ENCODE measurements at places on chromosomes 12 and 14. TPM values are rescaled to one million over a fixed set of nuclear protein-coding genes. Genes with fewer than 3 reads are reported as not detected.

The TMEM63C gene
- total RNA-seq, result 6.4 TPM

GRCh38 chr12:67721248-67721647, 72.7 kb downstream of the DYRK2 start:
- no peaks in the 10 kb centered on the region for H3K27me3 ChIP-seq
- H3K36me3 ChIP-seq, result no peaks in the 10 kb centered on the region
- DNase-seq, result no peak
- H3K4me3 ChIP-seq, result no peak overlapping the region

- no peak overlapping the region for H3K4me3 ChIP-seq
- peaks cover 8% of the 10 kb centered on the region for H3K4me1 ChIP-seq
- H3K36me3 ChIP-seq, result no peaks in the 10 kb centered on the region
- no peak overlapping the region for H3K27ac ChIP-seq
Measured at GRCh38 chr12:79203058-79203647, 338.6 kb downstream of the SYT1 start.

GRCh38 chr12:50515587-50515986, 10.8 kb downstream of the DIP2B start:
- H3K36me3 ChIP-seq, result no peaks in the 10 kb centered on the region
- peaks cover 7% of the 10 kb centered on the region for H3K4me1 ChIP-seq
- no peak overlapping the region for H3K4me3 ChIP-seq
- DNase-seq, result no peak
- H3K27me3 ChIP-seq, result no peaks in the 10 kb centered on the region

DNA sequence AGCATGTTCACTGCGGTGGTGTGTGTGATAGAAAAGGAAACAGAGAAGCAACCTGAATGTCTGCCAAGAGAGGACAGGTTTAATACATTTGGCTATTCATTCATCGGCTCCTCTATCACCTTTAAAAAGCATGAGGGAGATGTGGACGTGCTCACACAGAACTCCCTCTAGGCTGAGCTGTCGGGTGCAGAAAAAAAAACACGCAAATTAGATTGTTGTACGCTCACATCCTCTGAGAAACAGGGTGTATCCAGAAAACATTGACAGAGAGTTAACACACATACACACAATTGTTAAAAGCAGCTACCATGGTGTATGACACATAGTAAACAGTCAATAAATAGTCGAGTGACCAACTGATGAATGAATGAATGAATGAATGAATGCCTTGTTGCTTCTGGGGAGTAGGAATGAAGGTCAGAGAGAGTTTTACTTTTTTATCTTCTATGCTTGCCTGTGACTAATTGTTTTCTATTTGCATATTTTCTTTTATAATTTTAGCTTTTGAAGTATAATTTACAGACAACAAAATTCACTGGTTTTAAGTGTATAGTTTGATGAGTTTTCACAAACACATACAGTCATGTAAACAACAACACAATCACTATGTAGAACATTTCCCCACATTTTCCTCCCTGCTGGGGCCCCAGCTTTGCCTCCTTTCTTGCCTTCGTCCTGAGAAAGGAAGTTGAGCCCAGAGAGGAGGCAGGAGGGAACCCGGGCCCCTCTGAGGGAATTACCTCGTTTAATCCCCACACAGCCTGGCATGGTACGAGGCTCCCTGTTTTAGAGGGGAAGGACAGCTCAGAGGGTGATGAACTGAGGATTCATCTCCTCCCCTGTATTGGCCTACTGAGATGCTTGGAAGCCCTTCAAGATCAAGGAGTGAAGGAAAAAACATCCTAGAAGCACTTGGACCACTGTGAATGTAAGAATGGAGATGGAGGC, 19.7 kb upstream of the FAM222A start:
- H3K27ac ChIP-seq, result no peak overlapping the region
- H3K27me3 ChIP-seq, result no peaks in the 10 kb centered on the region
- no peaks in the 10 kb centered on the region for H3K36me3 ChIP-seq
- DNase-seq, result no peak
- no peak overlapping the region for H3K4me3 ChIP-seq

DNA sequence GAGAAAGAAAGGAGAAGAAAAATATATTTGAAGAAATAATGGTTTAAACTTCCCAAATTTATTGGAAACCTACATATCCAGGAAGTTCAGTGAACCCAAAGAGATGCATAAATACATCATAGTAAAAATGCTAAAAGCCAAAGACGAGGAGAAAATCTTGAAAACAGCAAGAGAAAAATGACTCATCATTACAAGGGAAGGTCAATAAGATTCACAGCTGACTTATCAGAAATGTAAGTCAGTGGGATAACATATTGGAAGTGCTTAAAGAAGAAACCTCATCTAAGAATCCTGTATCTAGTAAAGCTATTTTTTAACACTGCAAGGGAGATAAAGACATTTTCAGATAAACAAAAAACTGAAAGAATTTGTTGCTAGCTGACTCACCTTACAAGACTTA, 19.9 kb downstream of the RIC8B start:
- no peaks in the 10 kb centered on the region for H3K4me1 ChIP-seq
- peaks cover 7% of the 10 kb centered on the region for H3K36me3 ChIP-seq
- no peak overlapping the region for H3K27ac ChIP-seq
- DNase-seq, result no peak
- no peak overlapping the region for H3K4me3 ChIP-seq
- no peaks in the 10 kb centered on the region for H3K27me3 ChIP-seq

The TRAFD1 gene
- 35.6 TPM for total RNA-seq

- H3K27me3 ChIP-seq, result peaks cover 85% of the 10 kb centered on the region
- DNase-seq, result peak; percentile 61
- H3K4me3 ChIP-seq, result peak overlapping the region; percentile 71
- no peak overlapping the region for H3K27ac ChIP-seq
- H3K4me1 ChIP-seq, result peaks cover 54% of the 10 kb centered on the region
Measured at GRCh38 chr12:1630133-1630826, 1.2 kb downstream of the WNT5B start.

DNA sequence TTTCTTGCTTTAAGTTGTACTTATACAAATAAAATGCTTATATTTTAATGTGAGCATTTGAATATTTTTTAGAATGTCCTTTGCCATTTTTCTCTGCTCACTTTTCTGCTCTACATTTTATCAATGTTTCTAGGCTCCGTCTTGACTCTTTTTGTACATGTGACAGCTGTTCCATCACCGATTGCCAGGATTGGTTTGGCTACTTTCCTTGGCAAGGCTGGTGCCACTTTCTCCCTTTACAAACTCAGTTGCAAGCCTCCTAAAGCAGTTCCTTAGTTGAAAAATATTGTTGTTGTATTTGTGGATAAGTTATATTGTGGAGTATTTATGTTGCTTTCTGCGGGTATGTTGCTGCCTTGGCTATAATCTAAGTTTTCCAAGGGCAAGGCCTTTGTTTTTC, 63.4 kb downstream of the DACT1 start:
- no peaks in the 10 kb centered on the region for H3K36me3 ChIP-seq
- DNase-seq, result no peak
- H3K27ac ChIP-seq, result no peak overlapping the region
- peaks cover 11% of the 10 kb centered on the region for H3K4me1 ChIP-seq
- no peak overlapping the region for H3K4me3 ChIP-seq

DNA sequence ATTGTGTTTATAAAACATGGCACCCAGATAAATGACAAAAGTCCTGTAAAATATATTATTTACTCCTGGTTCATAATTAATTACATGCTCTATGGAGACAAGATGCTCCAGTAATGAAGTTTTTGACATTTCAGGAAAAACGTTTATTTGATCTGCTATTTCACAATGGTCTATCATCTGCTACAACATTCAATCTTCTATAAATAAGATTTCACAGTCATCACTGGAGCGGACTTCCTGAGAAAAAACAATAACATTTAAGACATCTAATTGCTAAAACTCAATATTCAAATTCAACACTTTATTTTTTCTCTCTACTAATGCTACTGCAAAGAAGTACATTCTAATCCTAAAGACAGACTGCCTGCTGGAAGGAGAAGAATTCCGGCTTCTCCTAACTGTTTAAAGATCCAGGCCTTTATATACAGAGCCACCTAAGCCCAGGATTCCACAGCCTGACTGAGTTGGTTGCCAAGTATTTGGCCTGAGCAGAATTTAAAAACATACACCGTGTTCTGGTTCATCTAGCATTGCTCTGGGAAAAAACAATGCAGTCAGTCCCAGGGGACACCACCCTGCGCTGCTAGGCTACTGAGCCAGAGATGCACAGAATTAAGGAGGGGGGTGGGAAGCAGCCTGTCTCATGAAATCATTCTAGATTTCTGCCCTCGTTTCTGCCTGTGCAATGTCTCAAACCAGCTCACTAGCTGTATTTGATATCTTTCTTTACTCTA, 58.0 kb downstream of the TMTC1 start:
- no peaks in the 10 kb centered on the region for H3K27me3 ChIP-seq
- H3K4me1 ChIP-seq, result no peaks in the 10 kb centered on the region

GRCh38 chr12:65524666-65525065, 246.2 kb downstream of the MSRB3 start:
- no peaks in the 10 kb centered on the region for H3K36me3 ChIP-seq
- no peak for DNase-seq
- no peaks in the 10 kb centered on the region for H3K4me1 ChIP-seq
- H3K27ac ChIP-seq, result no peak overlapping the region
- H3K27me3 ChIP-seq, result no peaks in the 10 kb centered on the region

- H3K36me3 ChIP-seq, result no peaks in the 10 kb centered on the region
- H3K4me1 ChIP-seq, result no peaks in the 10 kb centered on the region
- H3K27me3 ChIP-seq, result no peaks in the 10 kb centered on the region
- no peak overlapping the region for H3K4me3 ChIP-seq
Measured at GRCh38 chr14:38387821-38388220, 131.9 kb upstream of the CLEC14A start.

The ITGB7 gene
- not detected for total RNA-seq

The CLECL1 gene
- total RNA-seq, result not detected

DNA sequence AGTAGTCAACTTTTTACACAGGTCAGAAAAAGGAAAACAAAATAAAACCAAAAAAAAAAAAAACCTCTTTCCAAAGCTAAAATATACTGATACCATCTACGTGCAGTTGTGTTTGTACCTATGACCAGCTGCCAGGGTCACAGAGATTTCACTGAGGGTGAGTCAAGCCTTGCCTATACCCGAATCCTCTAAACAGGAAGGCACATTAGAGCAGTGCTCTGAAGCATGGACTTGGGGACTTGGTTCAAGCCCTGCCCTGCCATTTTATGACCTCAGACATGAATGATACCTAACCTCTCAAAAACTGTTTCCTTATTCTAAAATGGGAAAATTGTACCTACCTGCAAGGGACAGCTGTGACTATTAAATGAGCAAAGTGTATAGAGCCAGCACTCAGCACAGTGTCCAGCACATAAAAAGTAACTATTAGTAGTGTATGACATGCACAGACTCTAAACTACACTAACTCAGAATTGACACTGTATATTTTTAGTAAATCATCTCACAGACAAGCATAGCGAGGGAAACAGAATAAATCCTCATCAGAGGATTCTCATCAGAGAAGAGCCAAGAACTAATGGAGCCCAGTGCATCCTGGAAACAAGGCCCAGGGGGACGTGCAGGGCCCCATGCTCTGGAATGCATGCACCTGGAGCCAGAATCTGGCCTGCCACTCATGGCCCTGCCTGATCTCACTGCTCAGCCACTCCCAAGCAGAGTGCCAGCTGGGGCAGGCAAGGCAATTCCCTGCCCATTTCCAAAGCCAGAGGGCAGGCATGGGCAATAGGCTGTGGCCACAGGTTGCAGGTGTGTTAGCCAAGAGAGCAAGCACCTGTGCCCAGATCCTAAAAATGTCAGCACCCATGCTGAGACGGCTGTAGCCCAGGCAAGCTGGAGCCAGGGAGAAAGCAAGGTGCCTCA, 57.0 kb downstream of the NT5DC3 start:
- H3K36me3 ChIP-seq, result no peaks in the 10 kb centered on the region
- no peak for DNase-seq
- no peak overlapping the region for H3K4me3 ChIP-seq

The MAP1LC3B2 gene
- 0.54 TPM for total RNA-seq

The C1QL4 gene
- total RNA-seq, result 0.12 TPM

The PIWIL1 gene
- not detected for total RNA-seq

GRCh38 chr14:69424149-69424923, 25.8 kb downstream of the SLC39A9 start:
- peaks cover 6% of the 10 kb centered on the region for H3K36me3 ChIP-seq
- no peak overlapping the region for H3K4me3 ChIP-seq
- no peak overlapping the region for H3K27ac ChIP-seq
- no peaks in the 10 kb centered on the region for H3K4me1 ChIP-seq
- no peaks in the 10 kb centered on the region for H3K27me3 ChIP-seq
- DNase-seq, result no peak

The USP44 gene
- 248 TPM for total RNA-seq

The C12orf50 gene
- total RNA-seq, result 0.03 TPM

The HSPB8 gene
- 4.7 TPM for total RNA-seq

GRCh38 chr14:92747701-92748258, 647 bp downstream of the LGMN start:
- peaks cover 3% of the 10 kb centered on the region for H3K27me3 ChIP-seq
- H3K27ac ChIP-seq, result no peak overlapping the region
- peak overlapping the region; percentile 91 for H3K4me3 ChIP-seq

DNA sequence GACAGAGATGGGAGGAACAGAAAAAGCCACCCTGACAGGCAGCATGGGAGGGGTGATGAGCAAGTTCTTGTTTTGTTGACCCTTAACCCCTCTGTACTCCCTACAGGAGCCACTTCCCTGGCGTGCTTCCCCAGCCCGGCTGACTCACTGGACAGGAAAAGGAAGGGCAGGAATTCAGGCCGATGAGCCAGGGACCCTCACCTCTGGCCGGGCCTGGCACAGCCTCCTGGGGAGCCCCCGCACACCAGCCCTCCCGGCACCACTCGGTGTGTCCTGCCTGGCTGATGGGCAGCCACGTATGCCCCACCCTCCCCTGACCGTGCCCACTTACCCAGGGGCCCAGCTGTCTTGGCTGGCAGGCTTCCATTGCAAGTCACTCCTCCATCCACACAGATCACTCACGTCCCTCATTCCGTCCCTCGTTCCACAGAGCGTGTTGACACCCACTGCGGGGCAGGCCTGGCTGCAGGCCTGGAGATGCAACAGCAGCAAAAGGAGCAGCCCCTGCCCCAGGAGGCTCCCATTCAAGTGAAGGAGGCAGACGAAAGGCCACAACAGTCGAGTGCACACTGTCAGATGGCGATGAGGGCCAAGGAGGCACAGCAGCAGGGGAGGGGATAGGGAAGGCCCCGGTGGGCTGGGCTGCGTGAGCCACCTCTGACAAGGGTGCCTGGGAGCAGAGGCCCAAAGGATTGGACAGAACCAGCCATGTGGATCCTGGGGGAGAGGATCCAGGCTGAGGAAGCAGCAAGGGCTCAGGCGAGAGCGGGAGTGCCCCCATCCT, 19.7 kb upstream of the CD9 start:
- H3K36me3 ChIP-seq, result no peaks in the 10 kb centered on the region
- peaks cover 10% of the 10 kb centered on the region for H3K4me1 ChIP-seq
- no peak overlapping the region for H3K27ac ChIP-seq
- H3K4me3 ChIP-seq, result no peak overlapping the region

- H3K27ac ChIP-seq, result no peak overlapping the region
- peaks cover 16% of the 10 kb centered on the region for H3K36me3 ChIP-seq
- H3K4me3 ChIP-seq, result no peak overlapping the region
- no peak for DNase-seq
- H3K27me3 ChIP-seq, result no peaks in the 10 kb centered on the region
Measured at GRCh38 chr12:828726-829395, 76.5 kb downstream of the WNK1 start.

DNA sequence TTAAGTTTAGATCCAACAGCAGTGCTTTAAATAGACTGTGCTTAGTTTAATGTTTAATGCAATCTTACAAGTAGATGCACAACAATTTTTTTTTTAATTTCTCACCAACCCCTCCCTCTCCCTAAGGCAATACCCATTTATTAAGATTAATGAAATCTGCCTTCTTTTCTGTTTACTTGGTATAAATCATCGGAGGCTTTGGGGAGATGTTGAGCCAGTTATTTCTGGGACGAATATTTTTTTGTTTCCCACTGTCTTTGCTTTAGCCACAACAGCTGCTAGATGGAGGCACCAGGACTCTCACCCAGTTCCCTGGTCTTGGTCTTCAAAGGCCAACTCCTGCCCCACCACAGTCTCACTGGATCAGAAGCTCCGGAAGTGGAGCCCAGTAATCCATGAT, 113.4 kb downstream of the PLXNC1 start:
- H3K27ac ChIP-seq, result peak overlapping the region; percentile 35
- no peaks in the 10 kb centered on the region for H3K27me3 ChIP-seq
- no peak for DNase-seq
- peak overlapping the region; percentile 1 for H3K4me3 ChIP-seq
- H3K4me1 ChIP-seq, result peaks cover 55% of the 10 kb centered on the region
